ENCODE measurements at places on chromosomes 2 and 18. TPM values are rescaled to one million over a fixed set of nuclear protein-coding genes. Genes with fewer than 3 reads are reported as not detected.

DNA sequence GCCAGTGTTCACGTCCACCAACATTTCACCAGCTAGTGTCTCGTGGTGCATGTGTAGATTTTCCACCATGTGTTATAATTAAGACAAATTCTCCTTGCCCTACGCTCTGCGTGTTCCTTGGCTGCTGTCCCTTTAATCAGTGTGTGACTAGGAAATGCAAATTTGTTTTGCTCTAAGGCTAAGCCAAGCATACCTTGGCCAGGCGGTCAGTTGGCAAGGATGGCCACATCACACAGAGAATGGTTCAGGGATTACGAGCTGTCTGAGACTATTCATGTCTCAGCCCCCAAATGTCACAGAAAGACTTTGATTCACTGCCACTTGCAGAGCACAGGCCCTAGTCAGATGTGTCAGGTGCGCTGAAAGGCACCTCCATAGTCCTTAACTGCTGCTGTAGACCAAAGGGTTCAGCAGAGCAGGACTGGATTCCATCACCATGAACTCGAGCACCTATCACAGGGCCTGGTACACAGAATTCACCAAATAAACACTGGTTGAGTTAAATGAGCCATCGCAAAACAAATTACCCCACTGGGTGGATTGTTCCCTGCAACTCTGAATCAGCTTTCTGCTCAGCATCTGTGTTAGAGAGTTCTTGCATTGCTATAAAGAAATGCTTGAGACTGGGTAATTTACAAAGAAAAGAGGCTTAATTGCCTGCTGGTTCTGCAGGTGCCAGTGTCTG, 128.4 kb downstream of the CABLES1 start:
- no peak for DNase-seq

DNA sequence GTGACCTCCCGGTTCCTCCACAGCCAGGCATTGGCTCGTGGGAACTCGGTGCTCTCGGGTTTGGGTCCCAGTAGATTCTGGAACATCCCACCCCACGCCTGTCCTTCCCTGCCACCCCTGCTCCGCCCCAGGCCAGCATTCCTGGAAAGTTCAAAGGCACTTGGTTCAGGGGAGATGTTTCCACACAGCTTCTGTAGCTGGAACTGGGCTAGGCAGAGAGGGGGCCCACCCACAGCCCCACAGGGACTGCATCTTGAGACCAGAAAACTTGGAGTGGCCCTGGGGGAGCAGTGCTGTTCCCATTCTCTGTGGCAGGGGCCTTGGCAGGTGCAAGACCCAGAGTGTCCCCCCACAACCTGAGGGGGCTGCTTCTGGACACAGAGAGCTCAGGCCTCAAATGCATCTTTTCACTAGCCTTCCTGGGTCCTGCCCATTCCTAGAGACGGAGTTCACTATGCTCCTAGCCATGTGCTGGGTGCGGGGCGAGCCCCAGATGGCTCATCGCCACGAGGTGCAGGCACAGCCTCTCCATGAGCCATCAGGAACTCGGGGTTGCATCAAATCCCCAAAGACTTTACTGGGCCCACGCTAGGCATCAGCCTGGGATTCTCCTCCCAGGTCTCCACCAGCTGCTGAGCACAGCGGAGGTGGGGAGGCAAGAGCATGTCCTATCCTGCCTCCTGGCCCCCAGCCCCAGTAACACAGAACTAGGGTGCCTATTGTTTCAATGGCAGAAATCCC, 68.7 kb downstream of the ZFP36L2 start:
- DNase-seq, result no peak

GRCh38 chr18:54130177-54130576, 94.3 kb downstream of the MBD2 start:
- DNase-seq, result no peak

DNA sequence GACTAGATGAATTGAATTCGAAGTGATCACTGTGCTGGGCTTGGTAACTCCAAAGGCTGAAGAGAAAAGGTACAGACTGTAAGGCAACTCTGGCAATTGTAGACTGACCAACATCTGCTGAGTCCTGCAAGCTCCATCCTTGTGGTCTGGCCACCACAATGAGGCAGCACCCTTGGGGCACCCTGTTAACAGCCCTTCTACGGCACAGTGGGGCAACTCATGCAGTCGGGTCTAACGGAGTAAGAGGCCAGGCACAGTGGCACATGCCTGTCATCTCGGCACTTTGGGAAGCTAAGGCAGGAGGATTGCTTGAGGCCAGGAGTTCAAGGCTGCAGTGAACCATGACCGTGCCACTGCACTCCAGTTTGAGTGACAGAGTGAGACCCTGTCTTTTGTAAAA, 126.8 kb downstream of the ZAP70 start:
- DNase-seq, result no peak

DNA sequence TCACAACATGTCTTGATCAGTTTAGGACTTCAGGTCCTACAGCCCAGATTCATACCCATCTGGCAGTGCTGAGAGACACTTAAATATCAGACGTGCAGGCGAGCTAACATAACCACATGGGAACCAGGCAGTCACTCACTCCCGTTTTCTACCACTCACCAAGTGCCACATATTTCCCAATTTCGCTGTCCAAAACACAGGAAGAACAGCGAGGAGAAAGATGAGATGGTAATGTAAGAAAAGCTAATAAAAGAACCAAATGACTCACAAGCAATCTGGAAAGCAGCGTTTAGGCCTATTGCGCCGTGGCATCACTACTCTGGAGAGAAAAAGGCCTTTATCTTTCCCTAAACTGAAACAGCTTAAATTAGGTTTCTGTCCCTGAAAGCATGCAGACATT, 647.8 kb upstream of the SLC39A10 start:
- DNase-seq, result no peak

DNA sequence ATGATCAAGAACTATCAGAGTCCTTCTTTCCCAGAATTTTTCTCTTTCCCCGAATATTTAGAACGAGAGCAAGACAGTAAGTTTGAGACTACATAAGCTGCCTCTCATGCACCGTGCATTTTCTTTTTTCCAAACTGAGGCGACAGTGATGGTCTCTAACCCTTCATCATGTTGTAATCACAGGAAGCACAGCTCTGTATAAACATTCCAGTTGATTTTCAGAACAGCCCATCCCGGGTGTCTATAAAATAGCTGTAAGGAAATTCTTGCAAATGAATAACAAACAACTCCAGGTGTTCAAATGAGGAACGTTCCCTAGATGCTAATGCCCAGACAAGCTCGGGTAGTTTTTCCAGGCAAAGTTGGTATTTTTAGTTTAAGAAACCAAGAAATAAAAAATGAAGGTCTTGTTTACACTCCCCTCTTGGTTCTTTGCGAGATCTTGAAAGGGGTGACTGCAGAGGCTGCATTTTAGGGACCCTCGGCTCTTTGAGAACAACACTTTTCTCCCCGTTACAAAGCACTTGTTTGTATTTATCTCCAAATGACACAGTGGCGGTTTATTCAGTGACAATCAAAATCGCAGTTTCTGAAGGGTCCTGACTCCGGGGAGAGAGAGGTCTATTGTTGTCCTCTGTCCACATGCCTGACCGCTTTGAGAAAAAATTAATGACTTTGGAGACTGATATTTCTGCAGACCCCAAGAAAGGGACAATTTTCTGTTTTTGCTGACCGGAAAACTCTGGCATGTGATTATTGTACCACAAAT, 101.1 kb upstream of the NCK2 start:
- no peak for DNase-seq

DNA sequence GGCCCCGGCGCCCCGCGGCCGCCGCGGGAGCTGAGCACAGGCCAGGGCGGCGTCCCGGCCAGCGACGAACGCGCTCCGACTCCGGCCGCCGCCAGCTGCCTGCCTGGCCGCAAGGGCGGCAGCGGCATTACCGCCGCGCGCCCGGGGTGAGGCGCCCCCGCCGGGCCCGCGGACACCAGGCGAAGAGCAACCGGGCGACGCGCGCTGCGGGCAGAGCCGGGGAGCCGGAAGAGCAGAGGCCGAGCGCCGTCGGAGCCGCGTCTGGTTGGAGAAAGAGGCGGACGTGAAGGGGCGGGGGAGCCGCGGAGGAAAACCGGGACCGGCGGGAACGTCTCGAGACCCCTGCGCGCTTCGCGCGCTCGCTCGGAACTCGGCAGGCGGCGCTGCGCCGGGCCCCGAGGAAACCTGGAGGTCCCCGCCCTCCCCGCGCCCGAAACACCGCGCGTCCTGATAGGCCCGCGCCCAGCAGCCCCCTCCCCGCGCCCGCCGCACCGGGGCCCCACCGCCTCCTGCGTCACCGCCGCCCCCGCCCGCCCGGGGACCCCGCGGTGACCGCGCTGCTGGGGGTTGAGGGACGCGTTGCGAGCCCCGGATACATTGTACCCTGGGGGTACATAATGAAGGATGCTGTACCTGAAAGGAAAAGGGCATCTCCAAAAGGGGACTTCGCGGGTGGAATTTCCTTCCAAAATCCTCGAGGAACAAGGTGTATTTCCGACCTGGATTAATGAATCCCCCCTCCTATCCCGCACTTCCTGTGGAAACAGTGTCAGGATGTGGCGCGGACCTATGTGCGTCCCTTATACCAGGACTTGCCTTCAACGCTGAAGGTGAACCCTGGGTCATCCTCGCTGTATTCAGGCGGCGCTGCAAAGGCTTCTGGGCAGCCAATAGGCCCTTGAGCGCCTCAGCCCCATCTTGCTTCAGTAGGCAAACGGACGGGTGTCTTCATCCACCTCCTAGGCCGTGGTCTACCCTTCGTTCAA, 1.0 kb upstream of the B4GALT6 start:
- DNase-seq, result peak; percentile 84

DNA sequence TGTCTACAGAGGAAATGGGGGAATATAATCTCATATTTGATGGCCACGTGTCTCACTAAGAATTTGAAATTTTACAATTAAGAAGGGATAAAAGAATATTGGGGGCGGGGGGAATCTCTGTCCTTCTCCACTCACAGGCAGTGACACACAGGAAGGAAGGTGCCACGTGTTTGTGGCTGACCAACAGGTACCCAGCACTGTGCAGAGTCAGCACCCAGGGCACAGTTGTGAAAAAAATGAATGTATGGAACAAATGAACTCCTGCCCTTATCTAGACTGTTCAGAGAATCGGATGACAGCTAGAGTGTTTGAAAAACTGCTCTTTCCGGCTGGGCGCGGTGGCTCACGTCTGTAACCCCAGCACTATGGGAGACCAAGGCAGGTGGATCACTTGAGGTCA, 317.0 kb upstream of the MYT1L start:
- DNase-seq, result no peak

DNA sequence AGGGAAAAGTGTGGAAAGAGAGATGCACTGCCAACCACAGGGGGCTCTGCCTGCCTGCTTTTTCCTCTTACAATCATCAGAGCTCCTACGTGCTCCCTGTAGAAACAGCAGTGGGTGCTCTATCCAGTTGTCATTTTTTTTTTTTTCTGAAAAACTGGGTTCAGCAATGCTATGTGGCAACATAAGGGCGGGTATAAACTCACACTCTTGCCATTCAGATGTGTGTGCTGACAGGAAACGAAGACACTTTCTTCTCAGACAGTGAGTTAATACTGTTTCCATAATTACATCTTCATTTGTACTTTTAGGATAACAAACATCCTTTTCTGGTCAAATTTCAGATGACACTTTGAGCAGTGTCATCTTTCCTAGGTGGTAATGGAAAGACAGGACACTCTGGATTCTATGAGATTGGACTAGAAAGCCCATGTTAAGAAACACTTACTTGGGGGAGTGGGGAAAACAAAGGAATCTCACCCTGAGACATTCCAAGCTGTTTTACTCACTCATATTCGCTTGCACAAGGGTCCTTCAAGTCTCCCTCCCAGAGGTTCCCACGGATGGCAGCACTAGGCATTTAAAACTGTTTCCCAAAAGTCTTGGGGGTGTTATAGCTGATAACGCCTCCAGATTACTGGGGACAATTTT, 41.3 kb downstream of the CCDC93 start:
- DNase-seq, result no peak

DNA sequence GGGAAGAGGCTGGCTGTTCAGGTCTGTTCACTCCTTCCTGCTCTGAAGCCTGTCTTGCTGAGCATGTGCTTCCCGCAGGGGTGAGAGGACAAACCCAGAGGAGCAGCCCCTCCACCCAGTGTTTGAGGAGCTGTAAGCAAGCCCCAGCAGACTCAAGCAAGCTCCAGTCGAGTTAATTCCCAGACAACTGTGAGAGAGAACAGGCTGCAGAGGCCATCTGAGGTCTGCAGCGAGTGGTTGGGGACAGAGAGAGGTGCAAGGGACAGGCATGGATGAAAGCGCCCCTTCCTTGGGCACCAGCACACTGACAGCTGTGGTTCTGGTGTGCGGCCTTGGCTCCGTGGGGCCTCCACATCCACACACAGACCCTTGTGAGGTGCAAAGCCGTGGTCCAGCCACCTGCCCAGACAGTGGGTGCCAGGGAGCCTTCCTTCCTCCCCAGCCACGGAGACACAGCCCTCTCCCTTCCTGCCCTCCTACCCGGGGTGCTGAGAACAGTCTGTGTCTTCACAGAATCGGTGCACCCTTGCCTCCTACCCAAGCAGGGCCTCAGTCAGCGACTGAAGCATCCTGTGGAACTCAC, 36.2 kb downstream of the MAL start:
- DNase-seq, result peak; percentile 68

DNA sequence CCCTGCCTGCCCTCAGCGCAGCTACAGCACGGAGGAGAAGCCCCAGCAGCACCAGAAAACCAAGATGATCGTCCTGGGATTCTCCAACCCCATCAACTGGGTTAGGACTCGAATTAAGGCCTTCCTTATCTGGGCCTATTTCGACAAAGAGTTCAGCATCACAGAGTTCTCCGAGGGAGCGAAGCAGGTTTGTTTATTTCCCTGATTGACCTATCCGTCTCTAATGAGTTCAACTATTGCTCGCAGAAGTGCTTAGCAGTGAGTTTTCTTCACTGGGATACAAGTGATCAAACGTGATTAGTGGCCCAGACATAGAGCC, 639 bp downstream of the MAIP1 start:
- DNase-seq, result no peak

GRCh38 chr18:23462876-23463275, 9.8 kb downstream of the RIOK3 start:
- DNase-seq, result no peak

- no peak for DNase-seq
These were observed 211.0 kb upstream of the SIX2 start for GRCh38 chr2:45220227-45220626.

- DNase-seq, result no peak
These were observed 421.0 kb downstream of the TXNL1 start for GRCh38 chr18:56217406-56217805.

DNA sequence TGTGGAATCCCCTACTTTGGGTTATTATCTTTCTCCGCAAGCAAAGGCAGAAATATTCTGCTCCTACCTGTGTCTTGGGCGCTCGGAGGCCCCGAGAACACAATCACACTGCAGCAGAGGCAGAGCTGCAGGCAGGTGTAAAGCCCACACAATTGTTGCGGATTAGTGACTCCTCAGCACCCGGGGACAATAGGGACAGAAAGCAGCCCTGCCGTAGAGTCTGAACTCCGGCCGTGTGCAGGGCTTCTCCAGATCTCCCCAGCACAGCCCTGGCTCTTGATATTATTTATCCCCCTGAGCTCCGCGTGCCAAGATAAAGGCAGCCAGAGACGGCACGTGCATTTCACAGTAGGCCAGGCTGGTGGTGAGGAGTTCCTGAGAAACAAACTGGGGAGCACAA, 229.2 kb downstream of the EN1 start:
- no peak for DNase-seq

GRCh38 chr2:44886414-44886813, 55.1 kb upstream of the SIX3 start:
- DNase-seq, result no peak

GRHL1 gene
- 1.1 TPM for total RNA-seq

VIT gene
- 2.6 TPM for total RNA-seq

DGKD gene
- total RNA-seq, result 100 TPM

L3MBTL4 gene
- 0.70 TPM for total RNA-seq

PID1 gene
- total RNA-seq, result 4.3 TPM
